Right atrium auricular region (tissue), 2 donors: ENCODE measurements at places on chromosomes 6 and 20. TPM values are rescaled to one million over a fixed set of nuclear protein-coding genes. Genes with fewer than 3 reads are reported as not detected.

CALHM5 gene
- total RNA-seq, result 2.3 TPM

TFAP2C gene
- 0.37 TPM for total RNA-seq

CD40 gene
- 14.9 TPM for total RNA-seq

SAMD5 gene
- 1.1 TPM for total RNA-seq

JARID2 gene
- 6.7 TPM for total RNA-seq

CGA gene
- not detected for total RNA-seq

OOEP gene
- not detected for total RNA-seq

MAK gene
- not detected for total RNA-seq

SNAP91 gene
- total RNA-seq, result 0.20 TPM

LPA gene
- not detected for total RNA-seq

GLP1R gene
- total RNA-seq, result 1.9 TPM

METTL24 gene
- 1.2 TPM for total RNA-seq

DDX39B gene
- 143 TPM for total RNA-seq

BTNL2 gene
- total RNA-seq, result not detected

LY6G5C gene
- total RNA-seq, result 1.2 TPM

SSTR4 gene
- not detected for total RNA-seq

SOX12 gene
- total RNA-seq, result 5.3 TPM

CDSN gene
- not detected for total RNA-seq

KHDRBS2 gene
- not detected for total RNA-seq

RFX6 gene
- not detected for total RNA-seq

PHACTR1 gene
- 19.1 TPM for total RNA-seq

RAD21L1 gene
- total RNA-seq, result not detected

SH3BGRL2 gene
- 15.5 TPM for total RNA-seq

SIRPD gene
- total RNA-seq, result not detected

SLC12A5 gene
- total RNA-seq, result not detected

TMC2 gene
- not detected for total RNA-seq

BPIFA1 gene
- not detected for total RNA-seq

MEI4 gene
- total RNA-seq, result 1.4 TPM

RIPK1 gene
- total RNA-seq, result 9.5 TPM

DDX43 gene
- total RNA-seq, result 0.85 TPM

TPD52L1 gene
- 96.7 TPM for total RNA-seq

EYS gene
- not detected for total RNA-seq

EXOC2 gene
- 16.1 TPM for total RNA-seq

NKX2-4 gene
- not detected for total RNA-seq

MYB gene
- total RNA-seq, result 0.16 TPM

PLAGL1 gene
- 8.5 TPM for total RNA-seq

CFAP61 gene
- 1.0 TPM for total RNA-seq

ARFGEF3 gene
- total RNA-seq, result 1.7 TPM

SCUBE3 gene
- 0.59 TPM for total RNA-seq

ESR1 gene
- total RNA-seq, result 0.67 TPM

SLC22A7 gene
- not detected for total RNA-seq

MMS22L gene
- total RNA-seq, result 1.1 TPM

GJE1 gene
- not detected for total RNA-seq
